ENCODE measurements at places on chromosomes 4 and X.
A peak's percentile ranks its signal among the peaks of the same experiment; 100 is the strongest.

DNA sequence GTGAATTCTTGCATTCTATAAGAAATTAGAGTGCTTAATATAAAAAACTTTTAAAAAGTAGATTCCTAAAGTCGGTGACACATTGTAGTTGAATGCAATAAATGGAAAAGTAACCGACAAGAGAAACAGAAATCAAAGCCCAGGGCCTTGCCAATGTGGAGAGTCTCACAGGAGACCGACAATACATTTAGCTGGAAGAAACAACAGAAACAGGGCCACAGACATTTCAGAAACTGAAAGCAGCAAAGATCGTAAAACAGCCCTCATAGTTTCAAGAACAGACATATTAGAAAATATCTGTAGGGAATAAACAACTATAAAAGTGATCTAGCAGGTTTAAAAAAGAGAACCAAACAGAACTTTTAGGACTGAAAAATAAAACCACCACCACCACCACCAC, 49.5 kb downstream of the STAP1 start:
- no peak for DNase-seq

- DNase-seq = peak; percentile 12
Measured at GRCh38 chr4:825063-825970, 612 bp downstream of the CPLX1 start.

- no peak for DNase-seq
Measured at GRCh38 chr4:117164338-117164737, 79.0 kb upstream of the TRAM1L1 start.

- DNase-seq = no peak
Measured at GRCh38 chrX:110584083-110584482, 211.5 kb downstream of the CHRDL1 start.

DNA sequence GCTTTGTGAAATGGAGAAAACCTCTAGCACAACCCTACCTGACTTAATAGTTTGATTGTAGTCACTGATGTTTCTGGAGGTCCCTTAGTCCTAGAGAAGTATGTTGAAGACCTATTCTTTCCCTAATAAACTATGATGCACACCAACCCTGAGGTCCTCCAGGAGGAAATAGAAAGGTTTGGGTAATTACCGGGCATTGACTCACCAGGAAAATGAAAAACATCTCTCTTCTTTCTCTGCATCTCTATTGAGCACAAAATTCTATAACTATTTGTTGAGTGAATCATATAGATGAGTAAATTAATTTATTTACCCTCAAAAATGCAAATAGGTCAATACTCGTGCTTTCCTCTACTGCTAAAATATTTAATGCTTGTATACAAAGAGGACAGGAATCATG, 582.4 kb upstream of the FAM241A start:
- DNase-seq = no peak

DNA sequence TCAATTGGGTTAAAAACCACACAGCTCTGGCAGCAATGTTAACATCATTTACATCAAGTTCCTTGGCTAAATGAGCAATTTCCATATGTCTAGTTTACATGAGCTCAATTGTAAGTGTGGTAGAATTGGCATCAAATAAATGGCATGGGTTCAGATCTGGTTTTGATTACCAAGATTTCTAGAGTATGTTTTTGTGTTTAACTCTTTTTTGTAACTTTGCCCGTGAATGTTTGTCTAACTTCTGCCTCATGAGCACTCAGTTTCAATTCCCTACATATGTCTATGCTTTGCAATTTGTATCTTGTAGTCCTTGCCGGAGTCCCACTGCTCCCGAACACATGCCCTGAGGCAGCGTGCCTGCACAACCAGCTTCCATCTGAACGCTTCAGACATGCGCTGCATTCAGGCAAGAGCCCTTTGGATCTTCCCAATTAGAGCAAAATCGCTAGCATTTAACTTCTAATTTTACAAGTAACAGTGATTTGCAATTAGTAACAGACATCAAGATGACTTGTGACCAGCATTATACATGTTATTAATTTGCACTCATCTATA, 644.4 kb downstream of the TRIML1 start:
- no peak for DNase-seq

- DNase-seq = no peak
Measured at GRCh38 chr4:120304801-120305200, 238.2 kb upstream of the MAD2L1 start.

DNA sequence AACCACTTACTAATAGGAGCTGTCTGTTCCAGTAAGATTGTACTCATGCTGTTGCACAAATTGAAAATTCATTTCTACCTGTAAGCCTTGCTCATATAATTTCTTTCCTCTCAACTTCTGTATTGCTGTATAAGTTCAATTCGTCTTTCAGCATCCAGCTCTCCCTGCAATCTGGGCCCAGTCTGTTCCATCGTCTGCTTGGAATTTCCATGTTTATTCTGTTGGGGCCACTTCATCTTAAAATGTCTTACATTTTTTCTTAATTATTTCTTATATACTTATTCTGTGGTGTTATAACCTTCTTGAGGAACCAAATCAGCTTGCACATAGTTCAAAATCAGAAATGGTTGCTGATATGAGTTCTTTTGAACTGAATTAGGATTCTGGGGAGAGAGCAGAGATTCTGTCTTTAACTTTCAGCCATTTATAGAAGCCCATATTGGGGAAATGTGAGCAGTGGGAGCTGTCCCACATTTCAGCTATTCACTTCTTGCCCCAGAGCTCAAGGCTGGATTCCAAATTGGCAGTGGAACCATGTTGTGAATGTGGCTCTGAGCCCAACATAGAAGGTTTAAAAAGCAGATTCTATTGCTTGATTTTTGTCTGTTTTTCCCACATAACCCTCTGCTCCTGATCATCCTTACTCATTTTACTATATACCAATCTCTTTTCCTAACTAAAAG, 291.9 kb downstream of the BMPR1B start:
- DNase-seq = no peak

- DNase-seq = no peak
Measured at GRCh38 chr4:35250761-35251160, 993.6 kb downstream of the ARAP2 start.

GRCh38 chr4:21454201-21454600, 494.4 kb downstream of the KCNIP4 start:
- DNase-seq = no peak

GRCh38 chr4:153076861-153077260, 127.4 kb upstream of the TRIM2 start:
- DNase-seq = no peak

DNA sequence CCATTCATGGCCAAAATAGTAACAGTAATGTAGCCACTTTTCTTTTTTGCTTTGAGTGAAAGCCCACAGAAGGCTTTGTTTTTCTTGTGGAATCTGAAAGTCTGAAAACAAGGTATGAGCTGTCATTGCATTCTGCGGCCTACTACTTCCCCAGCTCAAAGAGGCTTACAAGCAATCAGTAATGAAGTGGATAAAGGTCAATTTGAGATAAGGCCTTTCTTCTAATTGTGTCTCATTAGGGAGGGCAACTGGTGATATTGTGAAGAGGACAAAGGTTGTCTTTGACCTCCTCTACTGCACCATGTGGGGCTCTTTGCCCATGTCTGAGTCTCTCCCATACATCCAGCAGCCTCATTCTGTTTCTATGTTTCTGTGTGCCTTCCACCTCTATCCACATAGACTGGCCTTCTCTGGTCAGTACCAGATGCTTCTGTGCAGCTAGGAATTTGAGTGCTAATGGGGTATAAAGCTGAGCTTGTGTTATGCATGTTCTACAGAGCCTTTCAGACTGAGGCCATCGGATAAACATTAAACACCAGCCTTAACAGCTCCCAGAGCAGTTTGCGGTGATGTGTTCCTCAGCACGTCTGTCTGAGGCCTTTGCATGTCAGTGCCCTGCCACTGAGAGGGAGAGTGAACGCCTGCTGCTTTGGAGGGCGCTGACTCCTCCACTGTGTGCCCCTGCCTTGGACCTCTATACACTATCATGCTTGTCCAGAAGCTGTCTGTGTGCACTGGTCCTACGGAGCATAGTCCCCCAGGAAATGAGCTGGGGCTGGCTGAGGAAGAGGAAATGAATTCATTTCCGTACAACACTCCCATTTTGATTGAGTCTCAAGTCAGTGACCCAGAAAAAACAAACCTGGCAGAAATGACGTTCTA, 80.2 kb downstream of the SH2D1A start:
- no peak for DNase-seq

DNA sequence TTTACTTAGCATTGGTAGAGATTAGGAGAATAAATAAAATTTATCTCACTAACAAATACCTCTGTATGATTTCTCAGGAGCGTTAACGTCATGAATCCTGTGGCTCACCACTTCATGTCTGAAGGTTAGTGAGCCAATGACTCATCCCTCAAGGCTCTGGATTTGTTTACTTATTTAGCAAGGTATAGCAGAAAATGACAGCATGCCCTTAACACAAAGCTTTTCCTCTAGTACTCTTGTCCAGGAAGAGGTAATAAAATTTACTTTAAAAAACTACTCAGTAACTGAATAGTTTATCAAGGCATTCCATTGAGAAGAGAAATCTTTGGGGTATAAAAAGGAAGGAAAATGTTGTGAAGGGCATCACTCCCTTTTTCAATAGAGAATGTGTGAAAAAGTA, 823.8 kb downstream of the CCSER1 start:
- no peak for DNase-seq

- no peak for DNase-seq
Measured at GRCh38 chrX:47068214-47068613, 10.0 kb upstream of the RGN start.

- no peak for DNase-seq
Measured at GRCh38 chr4:5361968-5362367, 310.7 kb downstream of the STK32B start.

GRCh38 chr4:1218634-1219565, 30.0 kb downstream of the CTBP1 start:
- no peak for DNase-seq

DNA sequence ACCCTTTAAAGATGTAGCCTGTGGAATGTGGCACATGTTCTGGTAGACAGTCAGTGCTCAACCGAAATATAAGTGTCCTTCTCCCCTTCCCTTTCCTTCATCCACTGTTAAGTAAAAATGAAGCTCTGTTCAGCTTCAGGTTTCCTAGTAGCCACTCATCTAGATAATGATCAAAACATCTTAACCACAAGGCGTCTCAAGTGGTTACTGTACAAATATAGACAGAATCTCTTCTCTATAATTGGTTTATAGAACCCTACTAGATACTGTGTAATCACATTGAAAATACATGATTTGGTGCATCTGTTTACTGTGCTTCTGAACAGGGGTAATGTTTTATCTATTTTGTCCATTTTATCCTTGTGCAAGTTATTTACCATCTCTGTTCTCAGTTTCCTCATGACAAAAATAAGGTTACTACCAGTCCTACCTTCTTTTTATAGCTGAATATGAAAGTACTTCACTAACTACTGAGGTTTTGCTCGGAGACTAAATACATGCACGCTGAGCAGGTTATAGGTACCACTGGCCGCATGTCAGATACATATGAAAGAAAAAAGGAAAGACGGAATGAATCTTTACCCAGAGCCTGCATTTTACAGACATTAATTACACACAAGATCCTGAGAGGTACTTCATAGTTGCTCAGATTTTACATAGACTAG, 20.3 kb upstream of the SLC25A4 start:
- DNase-seq = no peak

DNA sequence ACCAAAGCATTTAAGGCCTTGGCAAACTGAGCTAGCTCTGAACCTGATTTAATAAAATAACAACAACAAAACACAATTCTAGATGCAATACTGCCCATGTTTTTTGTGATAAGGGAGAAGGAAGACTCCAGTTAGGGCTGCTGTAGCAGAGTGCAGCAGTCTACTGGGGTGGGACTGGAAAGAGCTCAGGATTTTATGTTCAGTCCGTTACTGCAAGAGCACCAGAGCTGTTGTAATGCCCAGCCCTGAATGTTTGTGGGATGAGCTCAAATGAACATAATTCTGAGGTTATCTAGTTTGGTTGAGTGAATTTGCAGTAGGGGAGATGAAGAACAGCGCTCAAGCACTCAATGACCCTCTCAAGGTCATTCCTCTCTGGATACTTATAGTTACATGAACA, 743.8 kb downstream of the FAT4 start:
- DNase-seq = no peak

- DNase-seq = no peak
Measured at GRCh38 chr4:114495471-114495928, 103.1 kb upstream of the UGT8 start.

GRCh38 chr4:86939729-86940575, 5.1 kb downstream of the AFF1 start:
- no peak for DNase-seq

DNA sequence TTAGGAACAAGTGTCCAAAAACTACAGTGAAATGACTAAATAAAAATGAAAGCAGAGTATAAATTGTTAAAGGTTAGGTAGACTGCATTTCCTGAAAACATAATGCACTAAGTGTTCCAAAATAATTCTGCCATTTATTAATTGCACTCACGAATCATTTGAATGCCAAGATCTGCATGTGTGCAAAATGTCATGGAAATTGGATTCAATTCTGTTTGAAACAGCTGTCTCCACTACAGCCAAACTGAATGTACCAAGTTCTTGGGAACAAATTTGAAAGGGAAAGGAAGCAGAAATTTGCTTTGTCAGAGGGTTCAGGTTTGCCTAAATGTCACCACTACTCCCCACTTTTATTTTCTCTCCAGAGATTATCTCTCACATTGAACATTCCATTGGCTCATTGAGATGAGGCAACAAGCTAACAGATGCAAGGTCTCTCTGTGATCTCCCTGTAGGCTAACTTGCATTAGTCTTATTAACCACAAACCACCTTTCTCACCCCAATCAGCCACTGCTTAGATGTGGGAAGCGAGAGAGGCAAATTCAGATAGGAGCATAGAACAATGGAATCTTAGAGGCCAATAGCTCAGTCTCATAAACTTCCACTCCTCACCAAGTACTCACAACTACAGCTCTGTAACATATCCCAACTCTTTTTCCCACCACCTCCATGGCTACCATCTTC, 226.6 kb downstream of the KDR start:
- DNase-seq = no peak

- DNase-seq = no peak
Measured at GRCh38 chr4:33714971-33715370, 2529.3 kb downstream of the ARAP2 start.

DNA sequence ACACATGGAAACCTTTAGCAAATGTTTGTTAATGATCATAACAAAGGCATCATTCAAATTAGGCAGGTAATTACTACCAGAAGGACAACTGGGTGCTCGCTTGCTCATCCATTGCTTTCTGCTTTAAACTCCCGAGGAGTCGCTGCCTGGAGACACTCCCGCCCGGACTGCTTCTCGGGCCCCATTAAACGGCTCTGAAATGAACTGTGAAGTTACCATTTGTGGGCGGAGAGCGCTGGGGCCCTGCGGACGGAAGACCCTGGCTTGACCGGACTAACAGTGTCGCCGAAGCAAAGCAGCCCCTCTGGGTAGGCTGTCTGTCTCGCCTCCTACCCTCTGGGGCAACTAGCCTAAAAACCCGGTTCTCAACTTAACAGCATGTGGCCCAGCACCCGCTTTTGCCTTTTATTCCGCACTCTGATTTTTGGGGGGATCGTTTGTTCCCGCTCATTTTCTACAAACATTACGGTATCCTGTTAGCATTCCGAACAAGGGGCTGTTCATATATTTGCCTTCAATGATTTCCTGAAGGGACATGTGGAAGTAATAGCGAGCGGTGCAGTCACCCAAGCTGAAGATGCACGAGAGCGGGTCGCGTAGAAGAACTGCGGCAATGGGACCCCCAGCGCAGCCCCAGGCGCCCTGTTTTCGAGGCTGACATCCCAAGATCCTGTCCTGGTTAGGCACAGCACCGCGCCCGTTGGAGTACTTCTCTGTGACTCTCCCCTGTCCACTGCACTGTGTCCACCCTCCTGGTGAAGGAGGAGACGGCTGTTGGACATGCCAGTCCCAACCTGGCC, 1.6 kb upstream of the PDGFRA start:
- no peak for DNase-seq

GRCh38 chr4:11743976-11744375, 315.3 kb upstream of the HS3ST1 start:
- no peak for DNase-seq
